ENCODE measurements at places on chromosomes 7 and 10. TPM values are rescaled to one million over a fixed set of nuclear protein-coding genes. Genes with fewer than 3 reads are reported as not detected.

DNA sequence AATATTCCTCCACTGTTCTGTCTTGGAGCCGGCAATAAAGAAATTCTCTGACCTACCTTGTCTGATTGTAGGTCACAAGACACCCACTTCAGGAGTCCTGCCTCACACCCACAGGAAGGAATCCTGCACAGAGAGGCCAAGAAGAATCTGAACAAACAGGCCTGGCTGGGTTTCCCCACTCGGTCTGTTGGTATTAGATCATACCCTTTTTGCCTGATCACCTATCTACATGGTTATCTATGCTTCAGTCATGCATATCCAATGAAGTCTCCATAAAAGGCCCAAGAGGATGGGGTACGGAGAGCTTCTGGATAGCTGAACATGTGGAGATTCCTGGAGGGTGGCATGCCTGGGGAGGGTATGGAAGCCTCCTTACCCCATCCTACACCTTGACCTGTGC lies 12.3 kb downstream of the OGDH start:
- no peak for DNase-seq

DNA sequence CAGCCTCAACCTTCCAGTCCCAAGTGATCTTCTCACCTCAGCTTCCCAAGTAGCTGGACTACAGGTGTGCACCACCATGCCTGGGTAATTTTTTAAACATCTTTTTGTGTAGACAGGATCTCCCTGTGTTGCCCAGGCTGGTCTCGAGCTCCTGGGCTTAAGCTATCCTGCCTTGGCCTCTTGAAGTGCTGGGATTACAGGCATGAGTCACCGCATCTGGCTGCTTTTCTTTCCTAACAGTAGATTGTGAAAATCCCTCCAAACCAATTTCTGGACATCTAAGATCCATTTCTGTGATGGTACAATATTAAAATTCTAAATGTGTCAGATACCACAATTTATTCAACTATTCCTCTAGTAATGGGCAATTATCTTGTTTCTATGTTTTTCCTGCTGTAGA lies 38.7 kb downstream of the RAB18 start:
- no peak for DNase-seq

The RFC2 gene
- 24.1 TPM for polyA plus RNA-seq

The TDRD1 gene
- polyA plus RNA-seq, result 0.03 TPM

The ALOX5 gene
- 2.0 TPM for polyA plus RNA-seq

DNA sequence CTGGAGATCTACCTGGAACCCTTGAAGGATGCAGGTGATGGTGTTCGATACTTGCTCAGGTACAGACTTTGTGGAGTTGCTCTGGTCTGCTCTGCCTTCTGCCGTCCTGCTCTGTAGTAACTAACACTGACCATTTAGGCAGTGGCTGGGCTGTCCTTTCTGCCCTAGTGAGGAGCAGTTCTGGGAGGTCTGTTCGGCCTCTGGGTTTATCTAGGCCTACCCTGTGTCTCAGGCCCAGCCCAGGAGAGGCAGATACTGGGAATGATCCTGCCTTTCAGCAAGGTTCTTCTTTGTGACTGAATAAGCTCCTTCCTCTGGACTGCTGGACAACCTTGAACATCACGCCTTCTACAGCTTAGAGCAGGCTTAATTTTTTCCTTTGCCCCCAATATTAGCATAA lies 1.7 kb downstream of the ZFYVE27 start:
- no peak for DNase-seq

GRCh38 chr7:12821746-12822145 lies 134.3 kb downstream of the ARL4A start:
- DNase-seq, result no peak

- no peak for DNase-seq
Measured at GRCh38 chr7:135369405-135369804, 135.8 kb downstream of the STRA8 start.

The SMARCD3 gene
- 58.5 TPM for polyA plus RNA-seq

The SFRP5 gene
- polyA plus RNA-seq, result 0.69 TPM

- no peak for DNase-seq
Measured at GRCh38 chr10:114526126-114526503, 121.8 kb upstream of the AFAP1L2 start.

DNA sequence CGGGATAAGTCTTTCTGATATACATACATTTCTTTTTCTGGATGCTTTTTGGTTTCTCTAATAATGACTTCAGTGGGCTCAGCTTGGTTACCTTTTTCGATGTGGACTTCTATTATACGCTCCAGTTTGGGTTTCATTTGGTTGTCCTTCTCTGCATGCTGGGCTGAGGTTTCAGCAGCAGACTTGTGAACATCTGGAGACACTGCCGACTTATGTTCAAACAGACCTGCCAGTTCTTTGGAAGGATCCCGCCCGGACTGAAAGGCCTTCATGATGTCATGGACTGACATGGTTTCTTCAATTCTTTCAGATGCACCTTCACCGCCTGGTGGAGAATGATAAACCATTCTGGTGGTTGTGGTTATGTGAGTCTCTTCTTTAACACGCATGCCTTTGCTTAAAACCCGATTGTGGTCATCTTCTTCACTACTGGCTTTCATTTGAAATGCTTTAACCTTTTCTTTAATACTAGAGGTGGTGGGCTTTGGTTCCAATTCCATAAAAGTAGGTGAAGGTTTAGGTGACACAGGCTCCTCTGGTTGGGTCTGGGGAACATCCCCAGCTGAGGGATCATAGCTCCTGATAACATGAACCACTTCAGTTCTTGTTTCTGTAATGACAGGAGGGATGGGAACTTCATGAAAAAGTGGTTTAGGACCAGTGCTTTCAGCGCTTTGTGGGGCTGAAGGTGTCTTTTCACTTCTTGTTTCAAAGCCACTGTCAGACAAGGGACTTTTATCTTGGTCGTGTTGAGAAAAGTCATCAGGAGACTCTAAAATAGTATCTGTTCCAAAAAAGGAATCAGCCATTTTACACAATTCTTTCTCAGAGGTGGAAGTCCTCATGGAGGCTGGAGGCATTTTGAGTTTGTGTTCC lies 167.7 kb upstream of the CCDC6 start:
- DNase-seq, result no peak

The WIPF3 gene
- polyA plus RNA-seq, result 3.3 TPM

DNA sequence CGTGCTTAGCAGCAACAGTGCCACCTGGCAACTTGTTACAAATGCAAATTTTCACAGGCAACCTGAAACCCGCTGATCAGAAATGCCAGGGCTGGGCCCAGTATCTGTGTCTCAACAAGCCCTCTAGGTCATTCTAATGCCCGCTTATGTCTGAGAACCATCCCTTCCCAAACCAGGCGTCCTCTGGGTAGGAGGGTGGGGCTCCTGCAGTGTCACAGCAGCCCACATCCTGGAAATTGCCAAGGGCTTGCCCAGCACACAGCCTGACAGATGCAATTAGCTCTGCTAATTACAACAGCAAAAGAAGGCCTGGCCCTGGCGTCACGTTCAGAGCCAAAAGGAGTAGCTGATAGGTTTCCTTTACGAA lies 15.9 kb downstream of the ITPRIP start:
- no peak for DNase-seq

The CNPY1 gene
- not detected for polyA plus RNA-seq

- DNase-seq, result no peak
Measured at GRCh38 chr10:128097783-128098182, 28.4 kb downstream of the MKI67 start.

The DNAH11 gene
- polyA plus RNA-seq, result 0.01 TPM

The POLL gene
- polyA plus RNA-seq, result 24.1 TPM

GRCh38 chr7:2353936-2354185 lies 766 bp upstream of the EIF3B start:
- DNase-seq, result peak; percentile 91

DNA sequence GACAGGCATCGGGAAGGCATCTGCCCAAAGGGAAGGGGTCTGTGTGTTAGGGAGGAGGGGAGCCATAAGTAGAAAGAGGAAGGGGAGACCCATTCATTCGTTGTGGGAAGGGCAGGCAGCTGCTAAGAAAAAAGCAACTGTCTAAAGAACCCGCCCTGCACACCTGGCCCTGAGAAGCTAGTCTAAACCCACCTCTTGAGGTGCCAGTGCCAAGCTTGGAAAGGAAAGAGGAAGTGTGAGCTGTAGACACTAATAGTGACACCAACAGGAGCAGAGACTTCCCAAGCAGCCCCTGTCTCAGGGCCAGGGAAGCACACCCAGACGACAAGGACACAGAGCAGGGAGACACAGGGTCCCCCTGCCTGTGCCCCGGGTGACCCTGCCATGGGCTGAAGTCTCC lies 40.8 kb upstream of the PRSS58 start:
- no peak for DNase-seq

- DNase-seq, result no peak
Measured at GRCh38 chr7:135728136-135728669, at the start of gene SLC13A4. Gene SLC13A4 (minus strand): TSS chr7:135728186. CDS start chr7:135727496, 690 bp downstream.

All from psoas muscle (tissue), 8 donors.